ENCODE measurements at places on chromosomes 6 and 20. TPM values are rescaled to one million over a fixed set of nuclear protein-coding genes. Genes with fewer than 3 reads are reported as not detected.

IMPG1 gene
- not detected for polyA plus RNA-seq

PNISR gene
- 31.3 TPM for polyA plus RNA-seq

BMP5 gene
- 0.02 TPM for polyA plus RNA-seq

RPS21 gene
- 4,766 TPM for polyA plus RNA-seq

TFAP2B gene
- not detected for polyA plus RNA-seq

TMEM244 gene
- 0.21 TPM for polyA plus RNA-seq

BNIP5 gene
- polyA plus RNA-seq, result not detected

RPL10A gene
- polyA plus RNA-seq, result 3,261 TPM

ZSCAN16 gene
- 1.8 TPM for polyA plus RNA-seq

HLA-B gene
- 259 TPM for polyA plus RNA-seq

DNA sequence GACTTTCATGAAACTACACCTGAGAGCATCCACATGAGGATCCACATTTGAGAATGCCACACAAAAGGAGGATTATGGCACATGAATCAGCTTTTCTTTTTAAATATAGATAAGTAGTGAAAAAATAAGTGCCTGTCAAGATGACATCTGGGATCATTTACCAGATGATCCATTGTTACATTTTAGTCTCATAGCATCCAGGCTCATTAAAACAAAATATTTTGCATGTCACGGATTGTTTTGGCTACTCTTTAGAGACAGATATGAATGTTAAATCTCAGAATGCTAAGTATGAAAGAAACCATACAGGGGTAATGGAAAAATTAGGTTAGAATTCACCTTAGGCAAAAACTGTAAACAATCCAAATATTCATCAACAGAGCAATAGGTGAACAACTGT lies 66.7 kb downstream of the MYO6 start:
- DNase-seq, result no peak

DNA sequence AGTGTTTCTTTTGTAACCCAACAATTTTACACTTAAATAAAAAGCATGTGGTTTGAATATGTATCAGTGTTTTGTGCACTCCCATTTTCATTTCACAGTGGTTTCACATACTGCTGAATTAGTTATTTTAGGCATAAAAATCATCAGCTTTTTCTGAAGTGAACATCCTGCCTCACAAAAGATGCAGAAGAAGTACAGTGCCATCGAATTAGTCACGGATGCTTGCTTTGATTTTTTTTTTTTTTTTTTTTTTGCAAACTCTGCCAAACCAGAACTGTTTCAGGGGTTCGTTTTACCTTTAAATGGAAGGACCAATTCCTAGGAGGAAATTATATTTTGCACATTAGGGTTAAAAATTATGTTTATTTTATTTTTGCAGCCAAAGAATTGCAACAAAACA lies 158.6 kb downstream of the RPS12 start:
- DNase-seq, result no peak

- DNase-seq, result no peak
These were observed 82.4 kb downstream of the CDH26 start for GRCh38 chr20:60040471-60041162.

GRCh38 chr6:44253307-44254101 lies 3.8 kb downstream of the SLC35B2 start:
- no peak for DNase-seq

- DNase-seq, result peak; percentile 62
These were observed 45.3 kb upstream of the COL21A1 start for GRCh38 chr6:56292505-56293181.

DNA sequence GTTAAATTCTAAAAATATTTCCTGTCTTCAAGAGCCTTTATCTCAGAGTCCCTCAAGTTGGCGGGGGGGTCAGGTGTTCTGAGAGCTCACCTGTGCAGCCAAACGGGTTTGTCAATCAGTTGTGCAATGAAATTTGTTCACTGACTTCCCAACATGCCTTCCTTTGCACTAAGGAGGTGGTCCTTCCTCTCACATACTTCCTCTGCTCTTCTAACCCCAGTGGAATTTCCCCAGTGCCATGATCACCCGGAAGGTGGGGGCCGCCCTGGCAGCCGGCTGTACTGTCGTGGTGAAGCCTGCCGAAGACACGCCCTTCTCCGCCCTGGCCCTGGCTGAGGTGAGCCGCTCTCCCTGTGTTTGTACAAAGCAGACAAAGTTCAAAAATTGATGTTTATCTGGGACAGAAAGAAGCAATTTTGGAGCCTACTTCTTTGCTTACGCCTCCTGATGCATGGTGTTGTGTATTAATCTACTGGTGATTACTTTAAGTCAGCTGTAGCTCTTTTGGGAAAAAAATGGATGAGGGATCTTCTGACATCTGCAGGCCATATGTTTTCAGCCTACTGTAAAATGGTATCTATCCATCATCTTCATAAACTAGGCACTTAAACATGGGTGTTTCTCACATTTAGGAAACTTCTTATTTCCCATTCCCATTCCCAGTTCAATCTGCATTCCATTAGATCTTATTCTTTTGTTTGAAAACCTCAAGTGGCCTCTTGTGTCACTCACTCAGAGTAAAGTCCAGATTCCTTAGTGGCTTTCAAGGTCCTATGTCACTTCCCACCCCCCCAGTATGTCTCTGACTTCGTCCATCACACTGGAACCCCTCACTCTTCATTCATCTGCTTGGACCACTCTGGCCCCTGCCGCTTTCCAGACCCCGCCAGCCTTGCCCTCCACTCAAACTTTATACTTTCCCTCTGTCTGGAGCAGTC lies 10.1 kb downstream of the ALDH5A1 start:
- DNase-seq, result no peak

GRCh38 chr6:78578430-78578829 lies 288.9 kb upstream of the IRAK1BP1 start:
- DNase-seq, result no peak

DNA sequence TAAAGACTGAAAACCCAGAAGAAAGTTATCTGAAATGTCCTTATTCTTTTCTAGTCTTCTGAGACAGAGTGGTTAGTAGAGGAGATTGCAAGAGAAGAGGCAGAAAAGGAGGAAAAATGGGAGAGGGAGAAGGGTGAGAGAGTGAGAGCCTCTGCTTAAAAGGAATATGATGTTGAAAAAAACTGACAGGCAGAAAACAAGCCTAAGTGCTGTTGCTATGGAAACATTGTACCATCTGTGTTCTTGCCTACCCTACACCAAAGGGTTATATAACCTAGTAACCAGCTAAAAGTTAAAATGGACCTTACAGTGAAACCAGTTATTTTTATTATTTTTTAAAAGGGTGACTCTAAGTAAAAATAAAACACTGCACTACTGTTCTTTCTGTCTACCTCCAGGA lies 28.3 kb upstream of the SH3BGRL2 start:
- DNase-seq, result no peak

DNA sequence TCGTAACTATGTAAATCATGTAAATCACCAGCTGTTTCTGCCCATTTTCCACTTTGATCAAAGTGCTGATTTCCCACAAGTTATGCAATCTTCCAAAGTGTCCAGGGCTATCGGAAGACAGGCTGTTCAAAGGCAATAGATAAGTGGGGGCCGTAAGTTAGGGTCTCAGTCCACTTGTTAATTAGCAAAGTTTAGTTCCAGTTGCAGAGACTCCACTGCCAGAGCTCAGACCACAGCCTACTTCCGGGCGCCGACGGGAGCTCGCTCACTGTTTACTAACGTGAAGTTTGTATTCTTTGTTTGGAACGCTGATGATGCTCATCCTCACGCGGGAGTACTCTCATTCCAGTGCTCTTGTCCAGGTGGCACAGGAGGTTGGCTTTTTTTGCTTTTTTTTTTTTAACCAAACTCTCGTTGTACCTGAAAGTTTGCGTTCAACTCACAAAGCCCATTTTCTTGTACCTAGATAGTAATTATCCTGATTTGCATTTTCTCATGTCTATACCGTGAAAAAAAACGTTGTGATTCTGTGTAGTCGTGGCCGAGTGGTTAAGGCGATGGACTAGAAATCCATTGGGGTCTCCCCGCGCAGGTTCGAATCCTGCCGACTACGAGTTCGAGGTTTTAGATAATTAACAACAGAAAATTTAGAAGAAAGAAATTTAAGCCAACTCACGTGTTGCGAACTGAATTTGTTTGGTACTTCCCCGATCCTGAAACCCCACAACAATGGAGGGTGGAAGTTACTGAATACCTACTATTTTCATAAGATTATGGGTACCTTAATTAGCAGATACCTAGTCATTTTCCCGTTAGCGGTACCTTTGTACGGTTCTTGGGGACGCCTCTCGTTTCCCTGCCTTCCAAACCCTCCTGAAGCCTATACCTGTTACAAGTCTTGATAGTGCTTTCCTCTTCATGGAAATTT lies 29.9 kb upstream of the ZNF184 start:
- DNase-seq, result peak; percentile 79

DNA sequence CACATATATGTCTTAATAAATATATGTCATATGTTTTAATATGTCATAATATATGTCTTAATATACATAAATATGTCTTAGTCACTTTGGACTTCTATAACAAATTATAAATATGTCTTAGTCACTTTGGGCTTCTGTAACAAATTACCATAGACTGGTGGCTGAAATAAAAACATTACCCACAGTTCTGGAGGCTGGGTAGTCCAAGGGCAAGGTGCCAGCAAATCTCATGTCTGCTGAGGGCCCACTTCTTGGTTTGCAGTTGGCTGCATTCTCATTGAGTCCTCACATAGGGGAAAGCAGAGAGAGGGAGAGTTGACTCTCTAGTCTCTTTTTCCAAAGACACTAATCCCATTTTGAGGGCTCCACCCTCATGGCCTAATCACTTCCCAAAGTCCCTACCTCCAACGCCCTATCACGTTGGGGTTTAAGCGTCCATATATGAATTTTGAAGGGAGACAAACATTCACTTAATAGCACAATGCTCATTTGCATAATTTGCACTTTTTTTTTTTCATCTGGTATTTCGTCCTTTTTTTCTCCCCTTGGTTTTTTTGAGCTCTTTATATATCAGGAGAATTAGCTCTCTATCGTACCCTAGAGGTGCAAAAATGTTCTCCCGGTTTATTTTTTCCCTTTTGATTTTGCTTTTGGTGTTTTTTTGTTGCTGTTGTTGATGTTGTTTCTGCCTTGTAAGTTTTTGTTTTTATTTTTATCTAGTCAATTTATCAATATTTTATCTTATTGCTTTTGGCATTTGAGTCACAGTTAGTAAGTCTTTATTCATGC lies 266.4 kb downstream of the PLCB1 start:
- no peak for DNase-seq

GRCh38 chr20:45293041-45294002 lies 13.3 kb upstream of the RBPJL start:
- DNase-seq, result peak; percentile 46

Data from IMR-90 (cell line).